A549 treated with DMSO at 1 μM for 4 hours (cell line): ENCODE measurements at places on chromosomes 4 and X. TPM values are rescaled to one million over a fixed set of nuclear protein-coding genes. Genes with fewer than 3 reads are reported as not detected.

The ESX1 gene
- total RNA-seq = 0.05 to 0.17 TPM (median 0.10 TPM) in 4 of 5 replicates, not detected in the other

The NSUN7 gene
- total RNA-seq = 0.27 to 0.58 TPM (median 0.30 TPM) in 5 replicates

The CFAP97 gene
- 11.2 to 16.9 TPM (median 14.0 TPM) in 5 replicates for total RNA-seq

The IDUA gene
- 8.7 to 14.1 TPM (median 12.7 TPM) in 5 replicates for total RNA-seq

The RASSF6 gene
- total RNA-seq = 0.55 to 0.96 TPM (median 0.76 TPM) in 5 replicates

The ADH6 gene
- 0.05 to 0.06 TPM in 2 of 5 replicates, not detected in the others for total RNA-seq
